ENCODE measurements at places on chromosomes 6 and 20.

- no peak for DNase-seq
These were observed 4.3 kb downstream of the REV3L start for GRCh38 chr6:111478749-111479148.

DNA sequence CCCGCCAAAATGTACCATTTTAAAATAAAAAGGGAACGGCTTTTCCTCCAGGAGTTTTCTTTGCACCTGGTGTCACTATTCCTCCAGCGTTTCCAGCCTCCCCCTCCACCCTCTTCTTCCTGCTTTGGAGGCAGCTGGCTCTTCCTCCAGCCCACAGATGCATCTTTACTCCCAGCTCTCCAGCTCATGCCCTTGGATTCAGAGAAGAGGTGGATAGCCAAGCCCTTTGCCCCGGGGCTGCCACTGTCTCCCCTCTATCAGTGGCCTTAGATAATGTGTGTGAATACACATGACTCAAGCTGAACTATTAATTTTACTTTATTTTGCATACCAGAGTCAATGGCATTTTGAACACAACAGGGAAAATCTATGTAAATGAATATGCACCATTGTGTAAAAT is 15.3 kb upstream of the CDH4 start:
- DNase-seq, result no peak

- DNase-seq, result no peak
These were observed 143.0 kb downstream of the SAMD5 start for GRCh38 chr6:147651249-147652063.

DNA sequence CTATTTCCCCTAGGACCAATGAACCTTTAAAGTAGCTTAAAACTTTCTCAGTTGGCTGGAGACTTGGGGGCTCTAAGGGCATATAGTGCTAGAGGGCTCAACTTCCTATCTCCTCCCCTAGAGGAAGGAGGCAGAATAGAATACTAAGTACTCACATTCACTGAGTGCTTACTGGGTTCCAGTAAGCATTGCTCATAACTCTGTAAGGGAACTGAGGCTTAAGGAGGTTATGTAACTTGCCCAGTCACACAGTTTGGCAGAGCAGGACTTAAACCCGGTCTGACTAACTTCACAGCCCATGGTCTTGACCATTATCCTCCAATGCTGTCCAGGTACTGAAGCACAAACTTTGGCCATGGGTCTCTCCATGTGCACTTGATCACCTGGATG is 12.5 kb downstream of the SESN1 start:
- DNase-seq, result no peak

GRCh38 chr6:10564975-10565673 is 44.0 kb downstream of the GCNT2 start:
- DNase-seq, result no peak

DNA sequence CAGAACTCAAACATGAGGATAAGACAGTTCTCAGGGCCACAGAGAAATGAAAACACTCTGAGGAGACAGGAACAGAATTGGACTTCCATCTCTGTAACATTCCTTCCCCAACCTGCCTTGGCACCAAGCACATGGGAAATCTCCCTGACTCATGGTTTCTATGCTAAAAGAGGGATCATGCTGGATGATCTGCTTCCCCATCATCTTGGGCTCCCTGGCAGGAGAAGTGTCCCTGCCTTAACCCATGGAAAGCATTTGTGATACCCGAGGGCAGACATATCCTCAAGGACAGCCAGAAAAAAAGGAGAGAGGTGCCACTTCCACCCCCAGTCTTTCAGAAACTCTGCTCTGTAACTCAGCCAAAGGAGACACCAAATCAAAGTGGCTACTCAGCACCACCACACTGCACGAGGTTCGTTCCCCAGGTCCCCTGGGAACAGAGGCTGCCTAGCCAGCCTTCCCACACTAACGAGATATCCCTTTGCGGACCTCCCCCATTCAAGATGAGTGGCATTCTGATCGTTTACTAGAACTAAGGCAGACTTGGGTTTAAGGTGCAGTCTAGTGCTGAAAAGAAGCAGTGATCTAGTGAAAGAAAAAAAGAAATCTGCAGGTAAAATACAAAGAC is 34.8 kb downstream of the BLOC1S5 start:
- no peak for DNase-seq

DNA sequence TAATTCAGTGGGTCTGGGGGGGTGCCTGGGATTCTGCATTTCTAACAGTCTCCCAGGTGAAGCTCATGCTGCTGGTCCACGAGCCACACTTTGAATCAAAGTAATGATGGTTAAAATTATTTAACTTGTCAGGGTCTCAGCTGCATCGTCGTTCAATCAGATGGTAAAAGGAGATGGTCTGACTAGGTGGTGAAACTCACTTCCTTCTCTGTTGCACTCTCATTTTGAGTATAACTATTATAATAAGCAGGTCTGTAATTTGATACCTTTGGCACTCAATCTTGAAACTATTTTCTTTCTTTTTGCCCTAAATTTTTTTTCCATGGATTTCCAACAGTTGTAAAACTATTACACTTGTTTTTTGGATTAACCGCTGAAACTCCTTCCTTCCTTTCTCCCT is 292.5 kb downstream of the FARS2 start:
- no peak for DNase-seq

DNA sequence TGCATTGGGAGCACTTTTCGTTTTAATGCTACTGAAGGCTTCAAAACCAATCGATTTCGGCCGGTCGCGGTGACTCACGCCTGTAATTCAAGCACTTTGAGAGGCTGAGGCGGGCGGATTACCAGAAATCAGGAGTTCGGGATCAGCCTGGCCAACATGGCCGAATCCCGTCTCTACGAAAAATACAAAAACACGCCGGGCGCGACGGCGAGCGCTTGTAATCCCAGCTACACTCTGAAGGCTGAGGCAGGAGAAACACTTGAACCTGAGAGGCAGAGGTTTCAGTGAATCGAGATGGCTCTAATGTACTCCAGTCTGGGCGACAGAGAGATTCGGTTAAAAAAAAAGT is 58.4 kb downstream of the TRIM38 start:
- DNase-seq, result no peak

- no peak for DNase-seq
These were observed 72.0 kb downstream of the GMDS start for GRCh38 chr6:2173203-2173961.
